ENCODE measurements at places on chromosomes 2 and 18.

GRCh38 chr18:74803769-74804168 lies 206.1 kb downstream of the ZNF407 start:
- DNase-seq = no peak

DNA sequence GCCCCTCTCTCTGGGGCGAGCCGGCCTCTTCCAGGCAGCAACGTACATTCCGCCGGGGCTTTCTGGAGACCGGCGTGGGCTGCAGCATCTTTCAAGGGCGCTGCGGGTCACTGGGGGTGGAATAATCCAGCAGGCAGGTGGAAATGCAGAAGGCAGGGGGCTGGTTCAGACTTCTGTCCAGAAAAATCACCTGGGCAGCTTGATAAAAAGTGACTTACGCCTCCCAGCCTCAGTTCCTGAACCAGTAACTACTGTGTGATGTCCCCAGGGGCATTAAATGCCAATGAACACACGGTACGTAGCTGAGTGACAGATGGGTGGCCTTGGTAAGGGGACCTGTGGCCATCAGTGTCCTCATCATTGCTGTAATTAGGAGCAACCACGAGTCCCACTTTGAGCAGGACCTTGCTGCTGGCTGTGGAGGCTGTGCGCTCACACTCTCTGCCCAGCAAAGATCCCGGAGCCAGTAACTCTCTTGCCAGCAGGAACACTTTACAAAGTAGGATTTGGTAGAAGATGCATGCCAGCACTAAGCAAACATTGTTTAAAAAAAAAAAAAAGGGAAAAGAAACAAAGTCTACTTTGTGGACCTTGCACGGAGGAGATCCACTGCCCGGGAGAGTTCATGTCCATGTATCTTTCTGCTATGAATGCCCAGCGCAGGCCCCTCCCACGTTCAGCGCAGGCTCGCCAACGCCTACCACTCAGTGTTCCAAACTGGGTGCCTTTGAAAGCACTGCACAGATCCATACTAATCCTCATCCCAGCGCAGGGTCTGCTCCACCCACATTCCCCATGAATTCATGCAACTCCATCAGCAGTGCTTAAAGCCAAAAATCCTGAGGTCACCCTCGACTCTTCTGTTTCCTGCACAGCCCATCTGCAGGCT lies 177.3 kb downstream of the HDAC4 start:
- DNase-seq = no peak

DNA sequence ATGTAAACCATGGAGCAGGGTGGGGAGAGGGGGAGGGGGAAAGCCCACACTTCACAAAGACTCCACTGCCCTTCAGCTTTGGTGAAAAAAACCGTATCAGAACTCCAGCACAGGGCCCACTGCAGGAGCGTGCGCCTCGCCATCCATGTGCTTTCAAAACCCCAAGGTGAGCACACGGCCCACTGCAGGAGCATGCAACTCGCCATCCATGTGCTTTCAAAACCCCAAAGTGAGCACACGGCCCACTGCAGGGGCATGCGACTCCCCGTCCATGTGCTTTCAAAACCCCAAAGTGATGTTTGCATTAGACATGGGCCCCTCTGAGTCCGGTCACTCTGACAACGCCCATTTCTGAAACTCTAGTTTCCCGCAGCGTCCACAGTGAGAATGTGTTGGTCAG lies 7.8 kb downstream of the TXNL4A start:
- DNase-seq = no peak

DNA sequence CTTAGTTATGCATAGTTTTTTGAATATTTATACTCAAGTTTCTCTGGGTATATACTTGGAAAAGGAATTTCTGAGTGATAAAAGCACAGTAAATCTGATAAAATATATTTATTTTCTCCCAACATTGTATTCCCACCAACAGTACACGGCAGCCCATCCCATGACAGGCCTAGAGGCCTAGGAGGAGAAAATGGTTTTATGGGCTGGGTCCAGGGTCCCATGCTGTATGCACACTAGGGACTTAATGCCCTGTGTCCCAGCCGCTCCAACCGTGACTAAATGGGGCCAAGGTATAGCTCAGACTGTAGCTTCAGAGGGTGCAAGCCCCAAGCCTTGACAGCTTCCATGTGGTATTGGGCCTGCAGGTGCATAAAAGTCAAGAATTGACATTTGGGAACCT lies 1007.7 kb downstream of the DSC3 start:
- no peak for DNase-seq

- no peak for DNase-seq
These were observed 70.0 kb downstream of the HS1BP3 start for GRCh38 chr2:20580690-20581437.

DNA sequence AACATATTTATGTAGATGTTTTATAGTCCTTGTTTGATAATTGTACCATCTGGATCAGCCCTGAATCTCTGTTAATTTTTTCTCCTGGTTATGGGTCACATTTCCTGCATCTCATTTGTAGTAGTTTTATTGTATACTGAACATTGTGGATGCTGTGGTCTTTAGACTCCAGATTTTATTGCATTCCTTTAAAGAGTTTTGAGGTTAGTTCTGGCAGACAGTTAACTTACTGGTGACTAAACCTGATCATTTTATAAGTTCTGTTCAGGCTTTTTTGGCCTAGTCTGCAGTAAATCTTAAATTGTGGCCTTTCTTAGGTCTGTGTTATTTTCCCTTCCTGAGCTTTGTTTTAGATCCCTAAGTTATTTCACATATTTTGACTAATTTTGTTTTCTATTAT lies 84.3 kb downstream of the FANCL start:
- no peak for DNase-seq

DNA sequence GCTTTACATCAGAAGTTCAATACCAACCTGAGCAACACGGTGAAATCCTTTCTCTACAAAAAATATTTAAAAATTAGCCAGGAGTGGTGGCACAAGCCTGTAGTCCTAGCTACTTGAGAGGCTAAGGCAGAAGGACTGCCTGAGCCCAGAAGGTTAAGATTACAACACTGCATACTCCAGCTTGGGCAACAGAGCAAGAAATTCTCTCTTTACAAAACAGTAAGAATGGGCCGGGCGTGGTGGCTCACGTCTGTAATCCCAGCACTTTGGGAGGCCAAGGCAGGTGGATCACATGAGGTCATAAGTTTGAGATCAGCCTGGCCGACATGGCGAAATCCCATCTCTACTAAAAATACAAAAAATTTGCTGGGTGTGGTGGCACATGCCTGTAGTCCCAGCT lies 113.2 kb downstream of the USP34 start:
- no peak for DNase-seq

DNA sequence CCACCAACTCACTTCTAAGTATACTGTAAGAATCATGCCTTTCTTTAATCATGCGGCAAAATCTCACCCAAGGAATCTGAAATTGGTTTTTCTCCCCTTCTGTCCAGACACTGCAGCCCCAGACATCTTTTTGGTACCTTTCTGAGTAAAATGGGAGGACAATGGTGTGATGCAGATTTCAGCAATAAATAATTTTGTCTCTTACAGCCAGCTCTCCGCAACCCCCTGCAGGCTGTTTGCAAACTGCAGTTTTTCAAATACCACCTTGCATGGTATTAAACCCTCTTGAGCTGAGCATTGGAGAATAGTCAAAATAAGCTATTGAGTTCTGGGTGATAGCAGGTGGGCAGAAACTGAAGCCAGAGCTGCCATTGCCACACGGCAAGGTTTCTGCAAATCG lies 32.2 kb downstream of the GPR39 start:
- DNase-seq = no peak

GRCh38 chr18:42030586-42031182 lies 75.7 kb downstream of the PIK3C3 start:
- DNase-seq = no peak

- DNase-seq = no peak
These were observed 11.0 kb upstream of the DUSP2 start for GRCh38 chr2:96156011-96156820.

DNA sequence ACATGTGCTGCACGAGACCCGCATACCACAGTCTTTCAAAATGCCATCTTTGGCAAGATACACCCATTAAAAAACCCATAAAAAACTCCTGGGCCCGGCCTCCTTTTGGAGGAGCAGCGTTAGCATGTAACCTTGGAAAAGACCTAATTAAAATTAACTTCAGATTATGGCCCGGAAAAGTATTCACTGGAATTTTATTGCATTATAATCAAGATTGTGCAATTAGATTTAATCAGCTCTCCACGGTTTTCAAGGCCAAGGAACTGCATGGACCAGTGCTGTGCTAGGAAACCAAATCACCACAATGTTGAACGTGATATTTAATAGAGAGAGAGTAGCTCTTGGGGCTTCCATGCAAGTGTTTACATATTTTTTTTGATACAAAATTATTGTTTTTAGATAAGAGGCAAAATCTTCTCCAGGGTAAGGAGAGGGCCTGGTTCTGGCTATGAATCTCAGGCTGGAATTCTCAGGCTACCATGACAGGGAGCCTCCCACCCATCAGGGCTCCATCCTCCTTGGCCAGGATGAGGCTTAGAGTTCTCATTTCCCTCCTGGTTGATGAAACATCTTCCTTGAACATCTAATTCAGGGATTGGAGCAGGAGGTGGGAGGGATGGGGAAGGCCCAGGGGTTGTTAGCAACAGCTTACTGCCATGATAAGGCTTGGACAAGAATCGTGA lies 82.0 kb upstream of the TTC39C start:
- no peak for DNase-seq

- DNase-seq = no peak
These were observed 47.7 kb upstream of the NFATC1 start for GRCh38 chr18:79348066-79348465.

- DNase-seq = no peak
These were observed 15.2 kb downstream of the CAPG start for GRCh38 chr2:85394976-85395375.

GRCh38 chr18:34592961-34593382 lies 117.1 kb upstream of the DTNA start:
- no peak for DNase-seq

GRCh38 chr2:145302886-145303285 lies 783.0 kb upstream of the ZEB2 start:
- no peak for DNase-seq

DNA sequence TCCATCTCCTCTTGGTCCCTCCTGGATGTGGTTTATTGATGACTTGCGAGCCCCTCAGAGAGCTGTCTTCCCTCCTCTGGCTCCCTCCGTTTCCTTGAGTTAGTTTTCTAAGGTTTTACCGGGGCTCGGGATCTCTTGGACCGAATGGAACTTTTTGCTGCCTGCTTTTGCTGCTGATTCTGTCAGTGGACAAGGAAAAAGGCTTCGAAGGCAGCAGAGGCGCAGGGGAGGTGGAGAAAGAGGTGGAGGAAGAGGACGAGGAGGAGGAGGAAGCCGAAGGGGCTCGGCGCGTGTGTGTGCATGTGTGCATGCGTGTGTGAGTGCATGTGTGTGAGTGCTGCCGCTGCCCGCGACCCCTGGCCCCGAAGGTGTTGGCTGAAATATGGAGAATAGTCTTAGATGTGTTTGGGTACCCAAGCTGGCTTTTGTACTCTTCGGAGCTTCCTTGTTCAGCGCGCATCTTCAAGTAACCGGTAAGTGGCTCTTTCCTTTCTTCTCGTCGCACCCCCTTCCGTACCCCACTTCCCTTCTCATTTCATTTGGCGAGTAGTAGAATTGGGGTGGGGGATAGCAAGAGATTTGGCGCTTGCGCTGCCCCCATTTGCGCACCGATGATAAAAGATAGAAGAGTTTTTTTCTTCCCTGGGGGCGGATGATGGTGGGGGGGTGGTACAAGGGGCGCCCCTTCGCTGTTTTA lies 557 bp downstream of the DCC start:
- no peak for DNase-seq

DNA sequence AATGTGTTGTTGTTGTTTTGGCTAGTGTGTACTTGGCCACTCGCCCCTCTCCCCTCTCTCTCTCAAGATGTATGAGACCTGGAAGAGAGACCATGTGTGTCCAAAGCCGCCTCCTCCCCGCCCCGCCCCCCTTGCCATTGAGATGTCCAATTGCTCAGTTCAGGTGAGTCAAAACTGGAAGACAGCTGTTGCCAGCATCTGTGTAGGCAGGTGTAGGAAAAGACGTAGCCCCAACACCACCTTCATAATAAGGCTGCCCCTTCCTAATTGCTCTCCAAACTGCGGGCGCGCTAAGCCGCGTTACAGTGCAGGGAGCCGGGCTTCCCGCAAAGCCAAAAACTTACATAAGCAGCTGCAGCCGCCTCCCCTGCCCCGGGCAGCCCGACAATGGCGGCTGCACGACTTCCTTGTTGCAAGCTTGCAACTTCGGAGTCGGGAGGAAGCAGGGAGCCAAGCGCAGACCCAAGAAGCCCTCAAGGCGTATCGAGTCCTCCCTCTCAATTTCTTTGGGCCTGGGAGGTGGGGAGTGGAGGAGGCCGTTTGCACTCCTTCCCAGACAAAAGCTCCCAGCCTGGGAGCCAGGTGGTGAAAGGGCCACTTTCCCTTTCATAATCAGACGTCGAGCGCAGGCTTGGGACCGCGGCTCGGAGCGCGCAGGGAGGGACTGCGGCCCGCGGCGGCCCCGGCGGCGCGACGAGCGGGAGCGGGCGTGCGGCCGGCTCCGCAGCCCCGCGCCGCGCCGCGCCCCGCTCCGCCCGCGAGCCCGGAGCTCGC lies 882 bp downstream of the ZBTB14 start:
- peak; percentile 18 for DNase-seq

GRCh38 chr2:190682168-190682567 lies 33.3 kb downstream of the NAB1 start:
- DNase-seq = no peak
